ENCODE measurements at places on chromosomes 7 and 10. TPM values are rescaled to one million over a fixed set of nuclear protein-coding genes. Genes with fewer than 3 reads are reported as not detected.

- no peak for ATAC-seq
Measured at GRCh38 chr7:106372595-106373318, 88.0 kb upstream of the NAMPT start.

DNA sequence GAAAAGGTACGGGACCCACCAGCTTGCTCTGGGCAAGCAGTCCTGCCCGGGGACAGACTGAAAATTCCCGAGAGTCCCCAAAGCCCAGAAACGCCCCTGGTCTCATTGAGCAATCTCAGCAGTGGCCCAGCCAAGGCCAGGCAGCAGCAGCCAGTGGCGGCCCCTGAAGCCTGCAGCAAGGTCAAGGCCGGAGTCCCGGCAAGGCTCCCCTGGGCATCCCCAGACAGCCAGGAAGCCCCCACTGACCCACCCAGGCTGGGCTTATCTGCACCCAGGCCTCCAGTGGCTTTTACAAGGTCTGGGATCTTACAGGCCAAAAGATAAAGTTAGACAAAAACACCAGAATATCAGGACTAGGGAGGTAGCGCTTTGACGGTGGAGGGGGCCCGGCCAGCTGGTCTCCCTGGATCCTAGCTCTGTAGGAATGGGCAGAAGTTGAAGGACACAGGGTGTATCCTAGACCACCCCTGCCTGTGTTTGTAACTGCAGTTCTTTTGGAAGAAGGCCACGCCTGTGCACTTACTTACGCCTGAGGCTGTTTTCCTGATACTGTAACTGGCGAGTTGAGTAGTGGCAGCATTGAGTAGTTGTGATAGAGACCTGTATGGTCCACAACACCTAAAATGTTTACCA lies 130.5 kb upstream of the NPS start:
- no peak for ATAC-seq

Gene SPDYE2B
- not detected for total RNA-seq

GRCh38 chr10:120051671-120052070 lies 159.1 kb downstream of the SEC23IP start:
- ATAC-seq: no peak

Data from motor neuron (in vitro differentiated cells).